Liver (tissue), 10 donors: ENCODE measurements at places on chromosomes 2 and 18. TPM values are rescaled to one million over a fixed set of nuclear protein-coding genes. Genes with fewer than 3 reads are reported as not detected.

The MYO5B gene
- total RNA-seq: 5.4 TPM

GRCh38 chr2:222504191-222504590, 79.8 kb downstream of the SGPP2 start:
- H3K36me3 ChIP-seq: no peaks in the 10 kb centered on the region
- no peaks in the 10 kb centered on the region for H3K4me1 ChIP-seq
- no peak for DNase-seq
- H3K27me3 ChIP-seq: no peaks in the 10 kb centered on the region
- no peak overlapping the region for H3K27ac ChIP-seq
- no peak overlapping the region for H3K4me3 ChIP-seq

GRCh38 chr18:11883153-11883552, 25.0 kb downstream of the MPPE1 start:
- H3K27ac ChIP-seq: no peak overlapping the region
- H3K36me3 ChIP-seq: peaks cover 21% of the 10 kb centered on the region
- H3K4me3 ChIP-seq: no peak overlapping the region

GRCh38 chr2:69916106-69916505, 1.2 kb downstream of the MXD1 start:
- DNase-seq: no peak
- H3K36me3 ChIP-seq: peaks cover 6% of the 10 kb centered on the region
- peak overlapping the region; percentile 84 for H3K27ac ChIP-seq
- peak overlapping the region; percentile 94 for H3K4me3 ChIP-seq
- peaks cover 4% of the 10 kb centered on the region for H3K4me1 ChIP-seq
- H3K27me3 ChIP-seq: no peaks in the 10 kb centered on the region
